ENCODE measurements at places on chromosomes 16 and 17.

- no peak for DNase-seq
These were observed 1.8 kb downstream of the C16orf96 start for GRCh38 chr16:4557973-4558372.

- DNase-seq = no peak
These were observed 16.7 kb upstream of the GNG13 start for GRCh38 chr16:817001-817906.

DNA sequence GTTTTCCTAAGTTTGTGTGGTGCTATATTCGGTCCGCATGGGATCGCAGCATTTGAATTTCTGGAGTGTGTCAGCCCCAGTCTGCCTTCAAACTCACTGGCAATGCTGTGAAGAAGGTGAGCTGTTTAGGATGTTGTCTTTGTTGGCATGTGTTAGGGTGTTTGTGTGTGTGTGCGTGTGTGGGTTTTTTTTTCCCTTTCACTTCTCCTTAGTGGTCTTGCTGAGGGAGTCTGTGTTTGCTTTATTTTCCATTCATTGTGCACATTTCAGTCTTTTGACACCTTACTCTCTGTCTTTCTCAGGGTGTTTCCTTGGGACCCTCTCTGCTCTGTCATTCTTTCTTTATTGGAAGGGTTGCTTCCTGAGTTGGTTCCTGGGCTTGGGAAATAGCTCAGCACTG is 27.7 kb upstream of the RBFOX1 start:
- DNase-seq = no peak

- DNase-seq = no peak
These were observed 180.9 kb upstream of the TOX3 start for GRCh38 chr16:52727849-52728248.

DNA sequence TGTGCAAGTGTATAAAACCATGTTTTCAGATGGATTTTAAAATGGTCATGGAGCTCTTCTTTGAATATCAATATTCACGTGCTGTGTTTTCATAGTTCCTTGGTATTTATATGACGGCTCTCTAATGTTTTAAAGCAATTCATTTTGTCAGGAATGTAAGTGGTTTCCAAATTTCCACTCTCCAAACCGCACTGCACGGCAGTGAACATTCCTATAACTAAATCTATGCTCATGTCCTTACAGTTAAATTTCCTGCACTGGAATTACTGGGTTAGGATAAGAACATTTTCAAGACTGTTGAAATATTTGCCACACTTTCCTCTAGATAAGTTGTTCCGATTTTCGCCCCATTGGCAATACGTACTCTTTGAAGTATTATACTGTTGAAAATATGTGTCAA is 398.9 kb downstream of the PMP22 start:
- no peak for DNase-seq
